ENCODE measurements at places on chromosomes 6 and 20.

GRCh38 chr6:169142538-169142844 is 111.2 kb downstream of the THBS2 start:
- no peak for DNase-seq

- DNase-seq: no peak
Observed at GRCh38 chr6:79430913-79431536, 106.2 kb downstream of the LCA5 start.

DNA sequence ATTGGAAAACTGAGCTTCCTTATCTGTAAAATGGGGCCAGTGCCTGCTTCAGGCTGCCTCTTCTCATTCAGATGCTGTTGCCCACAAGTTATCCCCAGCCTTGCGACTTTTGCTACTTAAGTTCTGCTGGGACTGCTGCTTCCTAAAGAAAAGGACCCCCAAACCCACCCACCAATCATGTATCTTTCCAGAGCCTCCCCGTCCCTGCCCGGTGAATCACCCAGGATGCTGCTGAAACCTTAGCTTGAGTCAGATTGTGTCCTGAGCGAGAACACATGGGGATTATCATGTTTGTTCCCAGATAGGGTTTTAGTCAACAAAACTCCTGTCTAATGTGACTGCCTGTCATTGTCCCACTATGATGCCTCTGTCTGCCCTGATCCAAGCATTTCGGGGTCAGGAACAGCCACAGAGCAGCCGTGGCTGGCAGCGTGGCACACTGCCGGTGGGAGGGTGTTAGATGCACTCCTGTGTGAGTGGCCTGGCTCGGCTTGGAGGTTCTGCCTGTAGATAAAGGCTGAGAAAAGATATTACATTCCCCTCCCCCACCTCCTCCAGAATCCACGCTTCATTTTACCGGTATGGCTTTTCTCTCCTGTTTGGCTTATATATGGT is 79.9 kb downstream of the TOX2 start:
- no peak for DNase-seq

GRCh38 chr6:72376736-72377135 is 245.1 kb upstream of the KCNQ5 start:
- DNase-seq: no peak

GRCh38 chr6:25968769-25969168 is 6.2 kb downstream of the TRIM38 start:
- no peak for DNase-seq

GRCh38 chr6:87184762-87185250 is 29.4 kb downstream of the ZNF292 start:
- DNase-seq: no peak

DNA sequence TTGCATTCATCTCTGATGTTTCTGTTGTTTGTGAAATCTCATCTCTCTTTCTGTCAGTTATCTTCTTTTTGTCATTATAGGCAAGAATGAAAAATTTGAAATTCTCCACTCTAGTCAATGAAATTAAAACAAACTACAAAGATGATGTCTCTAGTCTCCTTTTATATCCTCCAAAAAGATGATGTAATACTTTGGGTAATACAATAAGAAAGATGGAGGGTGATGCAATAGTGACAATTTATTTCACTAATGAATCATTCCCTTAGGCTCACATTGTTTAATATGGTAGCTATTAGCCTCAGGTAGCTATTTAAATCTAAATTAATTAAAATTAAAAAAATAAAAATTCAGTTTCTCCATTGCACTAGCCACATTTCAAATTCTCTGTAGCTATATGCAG is 145.4 kb downstream of the UST start:
- DNase-seq: no peak

- DNase-seq: no peak
Observed at GRCh38 chr20:63351811-63352591, 9.1 kb downstream of the CHRNA4 start.

DNA sequence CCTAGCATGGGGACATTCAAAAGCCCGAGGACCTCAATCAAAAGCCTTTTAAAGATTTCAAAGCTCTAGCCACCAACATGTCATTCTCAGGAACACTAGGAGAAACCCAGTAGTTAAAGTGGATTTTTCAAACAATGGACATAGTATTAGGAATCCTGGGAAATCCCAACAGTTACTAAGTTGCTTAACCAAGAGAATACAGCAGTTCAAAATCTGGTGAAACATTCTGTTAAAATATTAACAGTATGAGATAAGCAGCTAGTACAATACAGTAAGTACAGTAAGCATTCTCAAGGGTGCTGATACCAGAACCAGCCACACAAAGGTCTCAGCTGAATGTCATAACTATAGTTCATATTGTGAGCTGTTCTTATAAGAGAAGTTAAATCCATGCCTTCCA is 68.6 kb downstream of the CDK19 start:
- DNase-seq: peak; percentile 19

DNA sequence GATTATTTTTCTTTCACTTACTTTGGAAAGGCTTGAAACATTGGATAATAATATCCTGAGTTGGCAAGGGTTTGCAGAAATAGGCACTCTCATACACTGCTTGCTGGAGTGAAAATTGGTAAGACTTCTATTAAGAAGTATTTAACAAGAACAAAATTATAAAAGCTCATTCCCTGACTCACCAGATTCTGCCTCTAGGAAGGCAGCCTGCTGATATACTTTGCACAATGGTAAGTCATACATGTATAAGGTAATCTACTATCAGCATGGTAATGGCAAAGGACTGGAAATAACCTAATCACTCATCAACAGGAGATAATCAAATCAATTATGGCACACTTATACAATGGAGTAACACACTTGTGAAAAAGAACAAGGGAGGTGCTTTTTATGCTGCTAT is 85.8 kb downstream of the PLCG1 start:
- no peak for DNase-seq

GRCh38 chr20:53643031-53643832 is 49.6 kb upstream of the ZNF217 start:
- peak; percentile 63 for DNase-seq

DNA sequence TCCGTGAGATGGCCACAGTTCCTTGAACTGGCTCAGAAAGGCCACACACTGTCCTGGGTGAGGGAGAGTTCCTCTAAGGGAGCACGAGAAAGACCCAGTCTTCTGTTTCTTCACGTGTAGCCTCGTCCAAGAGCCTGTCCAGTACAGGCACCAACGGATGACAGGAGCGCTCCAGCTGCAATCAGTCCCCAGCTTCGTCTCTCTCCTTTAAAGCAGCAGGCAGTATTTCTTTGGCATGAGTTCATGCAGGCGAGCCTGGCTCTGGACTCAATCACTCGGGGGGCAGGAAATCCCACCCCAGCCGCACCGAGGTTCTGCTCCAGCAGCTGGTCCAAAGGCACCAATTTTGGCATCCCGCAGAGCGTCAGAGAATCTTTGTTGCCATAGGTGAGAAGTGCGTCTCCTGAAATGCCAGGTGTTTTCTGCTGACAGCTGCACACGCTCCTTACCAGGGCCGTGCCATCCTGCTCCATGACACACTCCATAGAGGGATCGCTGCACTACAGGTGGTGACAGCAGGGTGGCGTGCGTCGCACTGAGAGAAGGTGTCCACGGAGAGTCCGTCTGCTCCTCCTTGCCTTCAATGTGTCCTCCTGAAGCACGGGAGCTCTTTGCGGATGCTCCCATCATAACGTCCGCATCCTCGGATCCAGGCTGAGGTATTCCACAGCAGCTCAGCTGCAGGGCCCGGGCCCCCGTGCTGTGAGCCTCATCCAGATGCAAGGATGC is 59.6 kb upstream of the AFDN start:
- no peak for DNase-seq

DNA sequence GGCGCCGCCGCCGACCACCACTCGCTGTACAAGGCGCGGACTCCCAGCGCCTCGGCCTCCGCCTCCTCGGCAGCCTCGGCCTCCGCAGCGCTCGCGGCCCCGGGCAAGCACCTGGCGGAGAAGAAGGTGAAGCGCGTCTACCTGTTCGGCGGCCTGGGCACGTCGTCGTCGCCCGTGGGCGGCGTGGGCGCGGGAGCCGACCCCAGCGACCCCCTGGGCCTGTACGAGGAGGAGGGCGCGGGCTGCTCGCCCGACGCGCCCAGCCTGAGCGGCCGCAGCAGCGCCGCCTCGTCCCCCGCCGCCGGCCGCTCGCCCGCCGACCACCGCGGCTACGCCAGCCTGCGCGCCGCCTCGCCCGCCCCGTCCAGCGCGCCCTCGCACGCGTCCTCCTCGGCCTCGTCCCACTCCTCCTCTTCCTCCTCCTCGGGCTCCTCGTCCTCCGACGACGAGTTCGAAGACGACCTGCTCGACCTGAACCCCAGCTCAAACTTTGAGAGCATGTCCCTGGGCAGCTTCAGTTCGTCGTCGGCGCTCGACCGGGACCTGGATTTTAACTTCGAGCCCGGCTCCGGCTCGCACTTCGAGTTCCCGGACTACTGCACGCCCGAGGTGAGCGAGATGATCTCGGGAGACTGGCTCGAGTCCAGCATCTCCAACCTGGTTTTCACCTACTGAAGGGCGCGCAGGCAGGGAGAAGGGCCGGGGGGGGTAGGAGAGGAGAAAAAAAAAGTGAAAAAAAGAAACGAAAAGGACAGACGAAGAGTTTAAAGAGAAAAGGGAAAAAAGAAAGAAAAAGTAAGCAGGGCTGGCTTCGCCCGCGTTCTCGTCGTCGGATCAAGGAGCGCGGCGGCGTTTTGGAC is 2.0 kb downstream of the SOX4 start:
- DNase-seq: peak; percentile 65

GRCh38 chr6:140857739-140858380 is 1274.9 kb upstream of the GJE1 start:
- no peak for DNase-seq

- DNase-seq: no peak
Observed at GRCh38 chr20:1415667-1416468, 23.0 kb upstream of the FKBP1A start.

- DNase-seq: no peak
Observed at GRCh38 chr20:62479156-62479555, 3.4 kb upstream of the GATA5 start.

GRCh38 chr20:25136643-25137559 is 55.0 kb upstream of the VSX1 start:
- DNase-seq: peak; percentile 84

DNA sequence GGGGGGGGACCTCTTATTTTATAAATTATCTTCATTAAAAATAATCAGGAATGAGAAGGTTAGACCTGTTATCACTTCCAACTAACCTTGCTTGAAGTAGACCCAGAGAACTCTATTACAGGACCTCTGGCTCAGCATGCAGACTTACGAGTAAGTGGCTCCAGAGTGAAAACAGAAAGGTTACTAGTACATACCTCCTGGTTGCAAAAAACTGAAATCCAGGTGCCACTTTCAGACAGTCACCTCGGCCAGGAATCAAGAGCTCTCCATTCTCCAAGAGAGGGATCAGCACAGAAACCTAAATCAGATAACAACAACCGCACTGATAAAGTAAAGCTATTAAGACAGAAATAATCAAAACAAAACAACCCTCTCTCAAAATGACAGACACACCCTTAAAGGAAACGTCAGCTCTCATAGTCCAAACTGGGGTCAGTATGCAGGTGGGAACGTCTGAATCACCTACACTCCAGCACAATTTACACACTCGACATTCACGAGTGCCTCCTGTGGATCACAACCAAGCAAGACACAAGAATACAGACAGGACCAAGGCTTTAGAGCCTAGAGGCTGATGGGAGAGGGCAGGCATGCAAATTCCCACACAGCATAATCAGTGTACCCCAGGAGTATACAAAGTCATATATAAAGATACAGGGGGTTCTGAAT is 31.8 kb downstream of the MDN1 start:
- no peak for DNase-seq

DNA sequence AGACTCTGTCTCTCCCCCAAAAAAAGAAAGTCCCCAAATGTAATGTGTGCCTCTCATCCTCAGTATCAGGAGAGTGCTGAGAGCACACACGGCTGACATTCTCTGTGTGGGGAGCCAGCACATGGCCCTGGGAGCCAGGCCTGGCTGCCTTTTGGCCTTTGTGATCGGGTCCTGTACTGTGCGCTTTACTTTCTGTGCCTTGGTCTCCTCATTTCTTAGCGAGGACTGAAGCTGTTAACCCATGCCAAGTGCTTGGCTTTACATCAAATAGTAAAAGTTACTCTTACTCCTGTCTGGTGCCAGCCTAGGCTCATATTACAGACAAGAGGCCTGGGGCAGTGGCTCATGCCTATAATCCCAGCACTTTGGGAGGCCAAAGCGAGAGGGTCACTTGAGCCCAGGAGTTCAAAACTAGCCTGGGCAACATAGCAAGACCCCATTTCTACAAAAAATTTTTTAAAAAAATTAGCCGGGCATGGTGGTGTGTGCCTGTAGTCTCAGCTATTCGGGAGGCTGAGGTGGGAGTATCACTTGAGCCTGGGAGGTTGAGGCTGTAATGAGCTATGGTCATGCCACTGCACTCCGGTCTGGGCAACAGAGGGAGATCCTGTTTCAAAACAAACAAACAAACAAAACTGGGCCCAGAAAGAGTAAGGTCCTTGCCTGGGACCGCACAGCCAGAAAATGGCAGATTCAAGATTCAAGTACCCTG is 50.3 kb downstream of the SNAI1 start:
- no peak for DNase-seq

GRCh38 chr6:150756173-150756572 is 109.3 kb upstream of the MTHFD1L start:
- DNase-seq: no peak

GRCh38 chr6:75691012-75691411 is 58.0 kb upstream of the MYO6 start:
- no peak for DNase-seq

DNA sequence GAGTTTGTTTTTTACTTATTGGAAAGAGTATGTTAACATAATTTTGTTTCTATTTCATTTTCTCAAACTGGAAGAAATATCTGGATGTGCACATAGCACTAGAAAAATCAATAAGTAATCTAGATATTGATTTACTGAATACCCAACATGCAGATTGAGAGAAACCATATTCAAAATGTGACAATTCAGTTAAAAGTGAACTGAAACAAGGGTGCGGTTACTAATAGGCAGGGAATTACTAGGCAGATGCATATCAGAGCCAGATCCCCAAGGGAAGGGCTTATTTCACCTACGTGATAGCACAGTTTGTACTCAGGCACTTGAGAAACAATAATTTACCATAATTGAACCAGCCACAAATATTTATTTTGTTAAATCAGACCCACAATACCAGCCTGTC is 493.1 kb upstream of the FLRT3 start:
- DNase-seq: no peak

DNA sequence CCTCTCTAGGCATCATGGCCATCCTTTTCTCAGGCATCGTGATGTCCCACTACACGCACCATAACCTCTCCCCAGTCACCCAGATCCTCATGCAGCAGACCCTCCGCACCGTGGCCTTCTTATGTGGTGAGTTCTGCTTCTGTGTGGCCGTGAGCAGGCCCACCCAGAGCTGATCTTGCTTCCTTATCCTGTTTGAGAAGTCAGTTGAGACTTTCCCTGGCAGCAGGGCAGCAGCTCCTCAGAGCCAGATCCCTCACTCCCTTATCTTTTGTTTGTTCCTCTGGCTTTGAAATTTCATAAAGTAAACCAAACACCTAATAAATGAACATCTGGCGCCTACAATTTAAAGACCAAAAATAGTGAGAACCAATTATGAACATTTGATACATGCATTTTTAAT is 40.6 kb downstream of the SPATA2 start:
- DNase-seq: peak; percentile 50

DNA sequence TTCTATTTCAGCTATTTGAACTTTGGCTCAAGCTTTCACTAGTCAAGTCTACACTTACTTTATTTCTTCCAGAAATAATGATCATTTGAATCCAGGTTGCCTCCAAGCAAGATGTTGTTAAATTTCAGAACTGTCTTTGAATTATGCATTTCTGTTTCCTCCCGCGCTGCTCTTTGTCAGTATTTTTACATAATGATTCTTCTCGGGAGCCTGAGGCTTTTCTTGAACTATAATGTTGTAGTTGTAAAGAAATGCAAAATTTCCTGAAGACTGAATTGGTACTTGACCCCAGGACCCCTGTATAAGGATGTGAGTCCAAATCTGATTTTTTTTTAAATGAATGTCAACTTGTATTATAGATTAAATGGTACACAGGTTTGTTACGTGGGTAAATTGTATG is 80.4 kb downstream of the ARMC2 start:
- no peak for DNase-seq
